ENCODE measurements at places on chromosomes 13 and 19. TPM values are rescaled to one million over a fixed set of nuclear protein-coding genes. Genes with fewer than 3 reads are reported as not detected.
A peak's percentile ranks its signal among the peaks of the same experiment; 100 is the strongest.

GRCh38 chr13:43061496-43062280, 38.3 kb downstream of the DNAJC15 start:
- H3K27me3 ChIP-seq = no peaks in the 10 kb centered on the region
- H3K36me3 ChIP-seq = no peaks in the 10 kb centered on the region
- peaks cover 13% of the 10 kb centered on the region for H3K4me1 ChIP-seq

DNA sequence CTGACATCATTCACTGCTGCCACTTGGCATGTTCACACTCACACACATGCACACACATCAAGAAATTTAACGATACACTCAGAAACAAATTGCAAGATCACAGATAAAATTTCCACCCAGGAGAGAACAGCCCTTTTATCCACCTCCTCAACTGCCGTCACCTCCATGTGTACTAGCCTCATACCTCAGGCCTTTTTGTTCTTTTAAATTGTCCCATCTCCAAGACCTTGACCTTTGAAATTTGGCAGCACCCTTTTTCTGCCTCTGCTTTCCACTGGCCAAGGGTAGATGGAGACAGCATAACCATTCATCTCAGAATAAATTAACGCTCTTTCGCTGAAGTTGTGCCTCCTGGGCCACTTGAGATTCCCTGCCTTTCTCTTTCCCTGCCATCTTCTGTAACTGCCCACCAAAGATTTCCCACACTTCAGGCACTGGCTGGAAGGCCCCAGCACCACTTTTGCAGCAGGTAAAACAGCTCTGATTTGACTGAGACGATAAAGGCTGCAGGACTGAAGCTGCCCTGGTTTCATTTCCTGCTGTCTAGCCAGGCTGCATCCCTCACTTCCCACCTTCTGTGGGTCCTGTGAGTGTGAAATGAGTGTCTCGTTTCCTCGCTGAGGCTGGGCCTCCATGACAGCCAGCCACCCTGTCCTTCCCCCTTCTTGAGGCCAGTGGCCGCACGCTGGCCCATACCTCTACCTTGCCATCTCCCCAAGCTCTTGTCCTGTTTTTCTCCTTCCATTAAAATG, 39.3 kb downstream of the MBNL2 start:
- no peak overlapping the region for H3K4me3 ChIP-seq
- H3K27me3 ChIP-seq = no peaks in the 10 kb centered on the region
- H3K4me1 ChIP-seq = peaks cover 42% of the 10 kb centered on the region
- no peak overlapping the region for H3K27ac ChIP-seq
- no peaks in the 10 kb centered on the region for H3K36me3 ChIP-seq

DNA sequence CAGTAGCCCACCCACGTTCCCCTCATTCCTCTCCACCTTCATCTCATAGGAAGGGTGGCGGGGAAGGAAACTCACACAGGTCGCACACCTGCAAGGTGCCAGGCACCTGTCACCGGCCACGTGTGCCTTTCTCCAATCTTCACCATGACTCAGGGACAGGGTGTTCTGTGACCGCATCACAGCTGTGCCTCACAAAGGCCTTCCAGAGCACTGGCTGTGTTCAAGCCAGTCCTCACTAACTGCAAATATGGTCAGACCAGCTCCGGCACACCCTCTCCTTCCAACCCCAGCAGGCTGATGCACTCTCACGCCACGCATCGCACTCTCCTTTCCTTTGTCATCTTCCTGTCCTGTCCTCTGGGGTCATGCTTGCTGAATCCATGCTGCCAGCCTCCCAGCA, 415.9 kb downstream of the IRS2 start:
- no peaks in the 10 kb centered on the region for H3K4me1 ChIP-seq
- no peak overlapping the region for H3K27ac ChIP-seq
- no peaks in the 10 kb centered on the region for H3K36me3 ChIP-seq
- no peaks in the 10 kb centered on the region for H3K27me3 ChIP-seq
- no peak overlapping the region for H3K4me3 ChIP-seq
- DNase-seq = no peak

- H3K27ac ChIP-seq = no peak overlapping the region
- no peaks in the 10 kb centered on the region for H3K36me3 ChIP-seq
- no peaks in the 10 kb centered on the region for H3K4me1 ChIP-seq
- H3K27me3 ChIP-seq = no peaks in the 10 kb centered on the region
These were observed 927.3 kb downstream of the DIAPH3 start for GRCh38 chr13:59236309-59236919.

- no peaks in the 10 kb centered on the region for H3K27me3 ChIP-seq
- no peak overlapping the region for H3K4me3 ChIP-seq
- H3K27ac ChIP-seq = no peak overlapping the region
- DNase-seq = no peak
- no peaks in the 10 kb centered on the region for H3K4me1 ChIP-seq
- H3K36me3 ChIP-seq = no peaks in the 10 kb centered on the region
These were observed 222.4 kb downstream of the UQCRFS1 start for GRCh38 chr19:28990522-28990921.

DNA sequence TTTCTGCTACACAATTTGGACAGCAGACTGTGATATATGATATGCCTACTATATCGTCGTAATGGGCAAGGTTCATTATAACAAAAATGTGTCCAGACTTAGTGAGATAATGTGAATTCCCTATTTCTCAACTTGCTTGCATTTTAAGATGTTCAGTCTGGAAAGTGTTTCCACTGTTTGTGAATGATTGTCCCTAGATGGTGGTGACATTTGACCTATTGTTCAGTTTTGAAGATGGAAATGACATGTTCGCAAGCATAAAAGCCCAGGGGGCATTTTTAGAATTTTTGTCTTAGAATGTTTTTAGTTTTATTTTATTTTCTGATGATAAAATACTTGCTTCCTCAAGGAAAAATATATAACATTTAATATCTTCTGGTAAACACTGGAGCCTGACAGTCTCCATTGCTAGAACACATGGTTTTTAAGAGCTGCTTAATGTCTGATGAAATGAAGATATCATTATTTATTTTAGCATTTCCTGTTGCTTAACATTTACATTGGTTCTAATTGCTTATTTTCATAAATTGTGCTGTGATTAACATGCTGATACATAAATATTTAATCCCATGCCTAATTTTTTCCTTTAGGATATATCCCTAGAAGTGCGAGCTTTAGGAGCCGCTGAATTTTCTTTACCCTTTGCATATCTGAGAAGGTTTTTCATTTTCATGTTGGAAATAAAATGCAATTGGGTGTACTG, 27.1 kb downstream of the MBNL2 start:
- no peaks in the 10 kb centered on the region for H3K36me3 ChIP-seq
- H3K27me3 ChIP-seq = no peaks in the 10 kb centered on the region
- H3K27ac ChIP-seq = no peak overlapping the region
- no peak for DNase-seq
- no peak overlapping the region for H3K4me3 ChIP-seq

GRCh38 chr13:65638572-65639168, 1591.5 kb downstream of the PCDH9 start:
- no peaks in the 10 kb centered on the region for H3K4me1 ChIP-seq
- H3K27ac ChIP-seq = no peak overlapping the region
- H3K27me3 ChIP-seq = no peaks in the 10 kb centered on the region
- H3K36me3 ChIP-seq = no peaks in the 10 kb centered on the region

DNA sequence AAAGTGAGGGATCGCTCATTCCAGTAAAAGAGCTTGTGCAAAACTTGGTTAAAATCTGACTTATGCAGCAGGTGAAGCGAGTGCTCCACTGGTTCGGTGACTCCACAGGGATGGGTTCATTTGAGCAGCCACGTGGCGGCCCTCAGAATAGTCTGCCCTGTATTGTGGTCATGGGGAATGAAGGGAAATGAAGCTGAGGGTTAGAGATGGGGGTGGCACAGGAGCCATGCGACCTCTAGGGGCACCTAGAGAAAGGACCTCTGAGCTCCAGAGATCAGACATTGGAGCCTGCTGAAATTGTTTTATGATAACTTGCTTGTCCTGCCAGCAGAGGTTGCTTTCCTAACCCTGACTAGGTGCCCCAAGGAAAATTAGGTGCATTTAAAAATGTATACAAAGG, 26.6 kb downstream of the CBY2 start:
- H3K27ac ChIP-seq = no peak overlapping the region
- DNase-seq = peak; percentile 1
- H3K36me3 ChIP-seq = no peaks in the 10 kb centered on the region
- H3K4me3 ChIP-seq = no peak overlapping the region
- H3K27me3 ChIP-seq = no peaks in the 10 kb centered on the region

GRCh38 chr19:42306646-42307045, 4.2 kb upstream of the PAFAH1B3 start:
- no peak for DNase-seq
- H3K27ac ChIP-seq = no peak overlapping the region
- H3K27me3 ChIP-seq = peaks cover 6% of the 10 kb centered on the region

DNA sequence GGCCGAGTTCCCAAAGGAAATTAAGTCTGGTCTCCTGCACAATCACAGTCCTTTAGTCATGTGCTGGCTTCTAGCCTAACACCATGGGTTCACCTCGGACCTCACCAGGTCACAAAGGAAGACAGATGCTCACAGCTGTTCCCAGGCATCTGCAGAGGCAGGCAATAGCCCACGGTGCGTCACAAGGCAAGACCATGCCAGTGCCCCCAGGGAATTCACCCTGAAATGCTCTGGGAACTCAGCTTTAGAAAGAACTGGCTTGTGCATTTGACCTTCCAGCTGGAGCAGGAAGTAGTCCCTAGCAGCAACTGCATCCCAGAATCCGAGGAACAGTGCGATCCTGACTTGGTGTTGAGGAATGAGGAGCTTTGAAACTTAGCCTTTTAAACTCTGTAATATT, 96.8 kb upstream of the WASF3 start:
- no peak overlapping the region for H3K27ac ChIP-seq
- no peaks in the 10 kb centered on the region for H3K4me1 ChIP-seq
- no peak overlapping the region for H3K4me3 ChIP-seq
- peaks cover 10% of the 10 kb centered on the region for H3K27me3 ChIP-seq
- no peaks in the 10 kb centered on the region for H3K36me3 ChIP-seq
- no peak for DNase-seq

DNA sequence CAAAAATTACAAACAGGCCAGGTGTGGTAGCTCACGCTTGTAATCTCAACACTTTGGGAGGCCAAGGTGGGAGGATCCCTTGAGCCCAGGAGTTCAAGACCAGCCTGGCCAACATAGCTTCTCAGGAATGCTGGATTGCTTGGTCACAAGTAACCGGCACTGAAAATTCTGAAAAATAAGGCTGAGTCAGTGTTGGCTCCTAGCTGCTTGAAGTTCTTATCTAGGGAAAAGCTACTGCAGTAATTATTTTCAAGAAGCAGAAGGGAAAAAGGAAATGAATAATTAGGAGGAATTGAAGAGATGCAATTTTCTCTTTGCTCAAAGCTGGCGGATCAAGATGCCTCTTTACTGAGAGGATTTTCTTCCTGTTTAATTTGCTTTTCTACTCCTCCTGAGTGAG, 75.0 kb upstream of the GTF3A start:
- DNase-seq = no peak
- H3K36me3 ChIP-seq = no peaks in the 10 kb centered on the region
- no peaks in the 10 kb centered on the region for H3K27me3 ChIP-seq
- H3K27ac ChIP-seq = no peak overlapping the region
- no peak overlapping the region for H3K4me3 ChIP-seq
- H3K4me1 ChIP-seq = peaks cover 7% of the 10 kb centered on the region

GRCh38 chr13:32047088-32047487, 15.5 kb downstream of the FRY start:
- DNase-seq = no peak
- H3K27ac ChIP-seq = no peak overlapping the region
- no peaks in the 10 kb centered on the region for H3K27me3 ChIP-seq
- peaks cover 24% of the 10 kb centered on the region for H3K4me1 ChIP-seq

DNA sequence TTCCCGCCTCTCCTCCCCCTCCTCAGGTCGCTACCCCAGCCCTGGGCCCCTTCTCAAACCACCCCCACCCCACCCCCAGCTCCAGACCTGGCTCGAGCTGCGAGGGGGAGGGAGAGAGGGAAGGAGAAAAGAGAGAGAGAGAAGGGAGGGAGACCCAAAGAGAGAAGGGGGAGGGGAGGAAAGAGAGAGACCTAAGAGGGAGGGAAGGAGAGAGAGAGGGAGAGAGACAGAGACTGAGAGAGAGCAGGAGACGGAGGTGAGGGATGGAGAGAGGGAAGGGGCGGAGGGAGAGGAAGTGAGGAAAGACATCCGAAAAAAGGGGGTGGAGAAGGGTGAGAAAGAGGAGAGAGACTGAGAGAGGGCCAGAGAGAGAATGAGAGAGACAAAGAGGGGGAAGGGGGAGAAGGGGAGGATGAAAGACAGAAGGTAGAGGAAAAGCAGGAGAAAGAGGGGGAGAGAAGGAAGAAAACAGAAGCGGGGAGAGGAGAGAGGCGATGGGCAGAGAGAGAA, 2.0 kb upstream of the SPACA6 start:
- H3K27ac ChIP-seq = peak overlapping the region; percentile 83
- H3K4me3 ChIP-seq = peak overlapping the region; percentile 75
- no peaks in the 10 kb centered on the region for H3K27me3 ChIP-seq
- H3K36me3 ChIP-seq = no peaks in the 10 kb centered on the region
- DNase-seq = no peak

DNA sequence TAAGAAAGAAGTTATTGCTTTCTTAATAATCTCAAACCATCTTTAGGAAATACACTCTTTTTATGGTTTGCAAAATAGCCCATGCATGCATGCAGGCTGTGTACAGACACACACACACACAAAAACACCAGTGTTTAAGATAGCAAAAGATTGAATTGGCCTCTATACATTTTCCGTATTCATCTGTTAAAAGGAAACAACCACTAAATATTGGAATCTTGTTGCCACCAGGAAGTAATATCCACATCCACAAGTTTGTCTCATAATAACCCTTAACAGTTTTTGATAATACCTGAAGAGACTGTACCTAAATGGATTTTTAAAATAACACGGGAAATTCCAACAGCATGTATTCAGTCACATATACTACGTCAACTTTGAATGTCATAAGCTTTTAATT, 7.3 kb upstream of the MAB21L1 start:
- H3K27ac ChIP-seq = no peak overlapping the region
- no peak overlapping the region for H3K4me3 ChIP-seq
- H3K36me3 ChIP-seq = no peaks in the 10 kb centered on the region
- DNase-seq = no peak
- H3K4me1 ChIP-seq = no peaks in the 10 kb centered on the region

- peaks cover 34% of the 10 kb centered on the region for H3K36me3 ChIP-seq
- H3K4me3 ChIP-seq = peak within 1 kb of the TSS; percentile 85
- DNase-seq = peak; percentile 71
These were observed at the start of gene FTL for GRCh38 chr19:48965040-48965805. Gene FTL (plus strand): TSS chr19:48965309. CDS start chr19:48965508, 199 bp downstream.

GRCh38 chr13:41311406-41312175, 524 bp downstream of the NAA16 start:
- H3K27ac ChIP-seq = peak overlapping the region; percentile 85
- H3K4me3 ChIP-seq = peak overlapping the region; percentile 90
- no peaks in the 10 kb centered on the region for H3K27me3 ChIP-seq
- H3K4me1 ChIP-seq = peaks cover 38% of the 10 kb centered on the region
- no peaks in the 10 kb centered on the region for H3K36me3 ChIP-seq
- peak; percentile 25 for DNase-seq

GRCh38 chr13:99681695-99682094, 180.4 kb downstream of the TM9SF2 start:
- no peaks in the 10 kb centered on the region for H3K4me1 ChIP-seq
- DNase-seq = no peak
- H3K4me3 ChIP-seq = no peak overlapping the region
- no peaks in the 10 kb centered on the region for H3K36me3 ChIP-seq
- H3K27ac ChIP-seq = no peak overlapping the region
- H3K27me3 ChIP-seq = no peaks in the 10 kb centered on the region

GPC6 gene
- not detected for total RNA-seq

NOTCH3 gene
- not detected for total RNA-seq

NOVA2 gene
- total RNA-seq = not detected

ZNF536 gene
- total RNA-seq = not detected

Measured in CD4-positive, alpha-beta T cell (primary cell).